ENCODE measurements at places on chromosomes 2 and 18.

GRCh38 chr2:30145826-30146336 is 926 bp upstream of the YPEL5 start:
- DNase-seq = no peak

DNA sequence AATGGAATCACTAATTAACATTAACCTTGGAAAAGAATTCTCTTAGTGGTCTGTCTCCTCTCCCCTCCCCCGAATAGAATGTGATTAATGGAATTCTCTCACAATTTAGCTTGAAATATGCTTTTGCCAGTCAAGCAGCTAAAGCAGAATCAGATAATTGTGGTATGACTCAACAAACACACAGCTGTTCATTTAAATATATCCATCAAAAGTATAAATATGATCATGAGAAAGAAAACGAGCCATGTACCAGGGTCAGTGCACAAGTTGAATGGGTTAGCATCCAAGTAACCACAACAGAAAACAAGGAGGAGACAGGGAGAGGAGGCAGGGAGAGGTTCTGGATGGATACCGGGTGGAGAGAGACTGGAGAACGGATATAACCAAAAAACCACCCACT is 66.9 kb downstream of the ACVR1 start:
- DNase-seq = no peak

- DNase-seq = no peak
Measured at GRCh38 chr2:173580956-173581355, 226.3 kb downstream of the CDCA7 start.

- DNase-seq = no peak
Measured at GRCh38 chr2:111946294-111947114, 48.1 kb downstream of the MERTK start.

- DNase-seq = no peak
Measured at GRCh38 chr2:47062681-47063537, 92.2 kb downstream of the STPG4 start.

- no peak for DNase-seq
Measured at GRCh38 chr2:16161085-16161565, 220.8 kb downstream of the MYCN start.

DNA sequence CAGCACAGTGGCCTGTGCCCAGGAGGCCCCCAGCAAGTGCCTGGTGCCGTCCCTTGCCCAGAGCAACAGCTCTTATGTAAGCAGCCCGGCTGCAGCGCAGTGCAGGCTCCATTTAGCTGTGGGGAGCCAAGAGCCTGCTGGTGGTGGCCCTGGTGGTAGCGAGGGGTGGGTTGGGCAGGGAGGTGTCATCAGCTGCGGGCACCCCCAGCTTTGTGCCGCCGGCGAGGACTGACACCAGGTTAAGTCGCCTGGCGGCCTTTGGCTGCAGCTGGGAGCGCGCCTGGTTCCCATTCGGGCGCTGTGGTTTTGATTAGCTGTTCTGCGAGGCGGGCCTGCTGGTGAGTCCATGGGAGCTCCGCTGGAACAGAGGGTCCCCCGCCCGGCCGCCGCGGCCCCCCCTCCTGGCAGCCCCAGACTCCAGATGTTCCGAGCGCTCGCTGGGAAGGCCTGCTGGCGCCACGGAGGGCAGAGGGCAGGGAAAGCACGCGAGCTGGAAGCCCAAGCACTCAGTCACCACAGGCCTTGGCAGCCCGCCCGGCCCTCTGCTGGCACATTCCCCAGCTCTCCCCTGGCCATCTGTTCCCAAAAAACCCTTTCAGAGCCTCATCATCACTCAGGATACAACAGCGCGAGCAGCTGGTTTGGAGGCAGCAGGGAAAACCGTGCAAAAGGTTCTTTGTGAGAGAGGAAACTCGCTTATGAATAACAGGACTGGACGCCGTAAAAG is 18.4 kb downstream of the ATOH8 start:
- DNase-seq = peak; percentile 24

DNA sequence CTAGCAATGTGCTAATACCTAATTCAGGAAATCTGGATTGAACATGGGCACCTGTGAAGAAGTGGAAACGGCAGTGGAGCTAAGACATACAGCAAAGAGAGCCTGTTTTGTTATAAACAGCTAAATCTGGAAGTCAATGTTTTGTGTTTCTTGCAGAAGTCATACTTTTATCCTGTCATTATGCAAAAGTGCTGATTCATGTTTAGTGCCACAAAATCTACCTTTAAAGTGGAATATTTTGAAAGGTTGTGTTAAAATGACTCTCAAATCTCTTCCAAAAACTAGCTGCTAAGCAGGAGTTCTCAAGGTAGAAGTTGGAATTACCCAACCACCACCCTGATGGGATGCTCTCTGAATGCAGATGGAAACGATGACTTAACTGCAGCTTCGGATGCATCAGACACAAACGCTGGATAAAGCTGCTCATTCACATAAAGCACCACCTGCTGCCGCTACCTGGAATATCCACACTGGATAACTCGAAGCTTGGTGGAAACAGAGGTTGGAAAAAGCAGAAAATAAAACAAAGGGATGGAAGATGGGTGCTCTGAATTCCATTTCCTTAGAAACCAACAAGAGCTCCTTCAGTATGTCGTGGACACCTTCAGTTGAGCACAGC is 132.6 kb upstream of the ZNF236 start:
- no peak for DNase-seq

- no peak for DNase-seq
Measured at GRCh38 chr2:10316336-10316735, 13.6 kb downstream of the HPCAL1 start.
